ENCODE measurements at places on chromosomes 3 and 15. TPM values are rescaled to one million over a fixed set of nuclear protein-coding genes. Genes with fewer than 3 reads are reported as not detected.

Gene PARP16
- total RNA-seq, result 14.7 TPM

Gene CLDN18
- not detected for total RNA-seq

Gene SLC24A5
- total RNA-seq, result not detected

Gene TCTA
- 21.3 TPM for total RNA-seq

Gene DISP2
- 1.1 TPM for total RNA-seq

Gene TMOD2
- 10.0 TPM for total RNA-seq

Gene LARP6
- total RNA-seq, result not detected

Gene CCR1
- 1.5 TPM for total RNA-seq

Gene MYLK
- 0.09 TPM for total RNA-seq

GRCh38 chr3:13217736-13218540 lies 144.7 kb upstream of the IQSEC1 start:
- DNase-seq, result no peak

- DNase-seq, result no peak
Measured at GRCh38 chr15:92902737-92903593, 2.8 kb downstream of the CHD2 start.

- no peak for DNase-seq
Measured at GRCh38 chr3:129662191-129662608, 55.7 kb upstream of the PLXND1 start.

DNA sequence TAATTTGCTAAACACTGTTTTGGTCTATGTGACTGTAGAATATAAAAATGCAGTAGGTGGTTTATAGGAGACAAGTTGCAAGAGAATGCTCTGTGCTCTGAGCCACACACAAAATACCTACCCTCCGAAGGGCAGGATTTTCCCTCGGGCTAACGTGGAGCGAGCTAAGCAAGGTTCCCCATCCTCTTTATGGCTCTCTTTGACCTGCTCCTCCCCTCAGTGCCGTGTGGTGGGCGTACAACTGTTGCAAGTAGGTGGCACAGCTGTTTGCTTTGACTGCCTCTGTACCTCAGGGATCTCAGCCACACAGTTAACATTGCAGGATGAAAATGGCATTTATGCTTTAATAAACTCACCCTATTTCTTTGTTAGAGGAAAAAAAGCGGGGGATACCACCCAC lies 339.1 kb downstream of the SATB1 start:
- no peak for DNase-seq

- DNase-seq, result no peak
Measured at GRCh38 chr3:157112536-157112935, 47.4 kb downstream of the CCNL1 start.

DNA sequence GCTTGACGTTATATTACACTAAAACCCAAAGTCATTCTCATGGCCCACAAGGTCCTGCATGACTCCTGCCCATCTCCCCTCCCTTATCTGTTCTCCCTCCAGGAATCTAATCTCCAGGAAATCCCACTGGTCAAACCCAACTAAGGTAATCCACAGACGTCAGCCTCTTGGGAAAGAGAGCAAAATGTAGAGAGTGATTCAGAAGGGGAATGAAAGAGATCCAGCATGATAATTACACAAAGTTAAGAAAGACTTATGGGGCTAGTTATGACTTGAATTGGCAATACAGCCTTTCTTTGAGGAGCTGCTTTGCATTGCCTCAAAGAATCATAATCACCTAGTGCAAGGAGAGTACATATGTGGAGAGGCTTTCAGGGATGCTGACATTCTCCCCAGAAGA lies 137.8 kb upstream of the MYRIP start:
- no peak for DNase-seq

GRCh38 chr15:71013446-71013845 lies 101.8 kb upstream of the THSD4 start:
- no peak for DNase-seq

DNA sequence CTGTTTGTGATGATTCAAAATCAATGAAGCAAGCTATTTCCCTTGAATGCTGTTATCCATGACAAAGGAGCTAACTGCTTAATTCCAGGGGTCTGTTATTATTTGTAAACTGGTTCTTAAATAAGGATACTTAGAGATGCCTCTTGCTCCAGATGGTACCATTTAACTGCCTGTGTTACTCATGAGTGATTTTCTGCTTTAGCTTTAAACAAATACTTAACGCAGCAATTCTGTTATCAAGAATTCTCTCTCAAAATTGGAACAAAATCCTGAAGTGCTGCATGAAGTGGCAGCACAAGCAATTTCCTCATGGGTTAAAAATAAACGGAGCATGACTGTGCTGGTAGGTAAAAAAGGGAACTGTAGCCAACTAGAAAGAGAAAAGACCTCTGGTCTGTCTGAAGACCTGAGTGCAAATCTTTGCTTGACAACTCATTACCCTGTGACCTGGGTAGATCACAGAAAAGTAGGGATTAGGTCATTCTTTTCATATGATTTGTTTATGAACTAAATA lies 62.5 kb upstream of the GBE1 start:
- DNase-seq, result no peak

GRCh38 chr3:40047406-40047805 lies 238.0 kb downstream of the MYRIP start:
- no peak for DNase-seq

DNA sequence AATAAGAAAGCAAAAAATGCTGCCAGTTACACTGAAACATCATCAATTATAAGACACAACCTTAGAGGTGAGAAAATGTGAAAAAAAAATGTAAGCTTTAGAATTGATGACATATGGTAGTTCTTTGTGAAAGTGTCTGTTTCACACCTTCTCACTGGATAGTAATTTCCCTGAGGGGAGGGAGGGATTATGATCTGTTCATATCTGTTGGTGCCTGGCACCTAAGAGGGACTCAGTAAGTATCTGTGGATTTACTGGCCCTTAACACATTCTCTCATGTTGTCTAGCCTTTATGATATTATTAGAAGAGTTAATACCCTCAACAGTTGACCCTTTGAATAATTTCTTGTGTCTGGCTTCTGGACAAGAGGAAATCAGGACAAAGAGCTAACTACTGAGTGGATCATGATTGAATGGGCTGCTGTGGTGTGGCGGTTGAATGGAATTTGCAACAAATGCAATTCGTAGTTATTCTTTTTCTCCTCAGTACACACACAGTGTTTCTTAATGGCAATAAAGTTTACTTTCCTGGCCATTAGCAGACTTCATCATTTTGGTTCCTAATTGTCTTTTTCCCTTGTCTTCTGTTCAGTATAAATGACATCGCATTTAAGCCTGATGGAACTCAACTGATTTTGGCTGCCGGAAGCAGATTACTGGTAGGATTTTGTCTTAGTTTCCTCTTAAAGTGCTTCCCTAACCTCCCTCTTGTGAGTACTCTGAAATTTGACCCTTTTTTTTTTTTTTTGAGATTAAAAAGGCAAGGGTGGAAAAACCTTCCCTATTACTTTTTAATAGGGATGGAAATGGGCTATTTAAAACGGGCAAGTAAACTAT lies 9.5 kb downstream of the IFT122 start:
- DNase-seq, result no peak

- DNase-seq, result no peak
Measured at GRCh38 chr15:89781055-89781454, 4.9 kb downstream of the MESP2 start.

- DNase-seq, result no peak
Measured at GRCh38 chr3:44444896-44445691, 32.4 kb downstream of the ZNF445 start.

DNA sequence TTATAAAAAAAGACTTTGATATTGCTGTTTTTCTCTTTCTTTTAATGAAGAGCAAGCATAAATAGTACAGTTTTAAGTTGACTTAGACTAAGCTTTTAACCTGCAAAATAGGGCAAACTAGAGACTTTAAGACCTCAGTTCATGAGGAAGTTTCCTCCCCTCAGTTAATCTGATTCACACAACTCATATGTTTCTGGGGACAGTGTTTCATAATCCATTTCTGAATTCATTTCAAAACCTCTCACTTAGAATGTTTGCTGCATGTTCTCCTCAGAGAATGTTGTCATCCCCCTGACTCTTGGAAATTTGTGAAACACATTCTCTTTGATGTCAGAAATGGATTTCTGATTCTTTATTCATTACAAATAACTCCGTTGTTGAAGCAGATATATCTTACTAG lies 79.3 kb upstream of the SKOR1 start:
- no peak for DNase-seq

- no peak for DNase-seq
Measured at GRCh38 chr15:88918738-88919137, 5.6 kb upstream of the MFGE8 start.

Measured in CD8-positive, alpha-beta memory T cell (primary cell).